ENCODE measurements at places on chromosomes 4 and X.

DNA sequence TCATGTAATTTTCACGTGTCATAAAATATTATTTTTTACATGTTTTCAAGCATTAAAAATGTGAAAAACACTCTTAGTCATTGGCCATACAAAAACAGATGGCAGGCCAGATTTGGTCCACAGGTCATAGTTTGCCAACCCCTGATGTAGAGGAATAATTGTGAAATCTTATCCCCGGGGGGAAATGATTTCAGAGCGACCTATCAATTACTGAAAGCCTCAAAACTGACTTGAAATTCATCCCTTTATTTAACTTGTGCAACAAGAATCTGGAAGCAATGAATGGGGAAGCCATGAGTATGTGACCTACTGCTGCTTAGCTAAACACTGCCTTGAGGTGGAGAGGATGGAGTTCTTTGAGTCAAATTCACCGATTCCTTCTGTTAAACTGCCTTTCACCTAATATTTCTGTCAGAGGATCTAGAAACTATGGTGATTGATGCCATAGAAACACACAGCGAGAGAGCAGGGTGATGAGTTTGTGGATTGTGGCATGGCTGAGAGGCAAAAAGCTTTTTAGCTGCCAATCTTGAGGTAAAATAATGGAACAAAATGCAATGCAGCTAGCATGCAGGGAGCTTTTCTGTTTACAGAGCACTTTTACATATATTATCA is 30.3 kb upstream of the BRS3 start:
- DNase-seq: no peak

DNA sequence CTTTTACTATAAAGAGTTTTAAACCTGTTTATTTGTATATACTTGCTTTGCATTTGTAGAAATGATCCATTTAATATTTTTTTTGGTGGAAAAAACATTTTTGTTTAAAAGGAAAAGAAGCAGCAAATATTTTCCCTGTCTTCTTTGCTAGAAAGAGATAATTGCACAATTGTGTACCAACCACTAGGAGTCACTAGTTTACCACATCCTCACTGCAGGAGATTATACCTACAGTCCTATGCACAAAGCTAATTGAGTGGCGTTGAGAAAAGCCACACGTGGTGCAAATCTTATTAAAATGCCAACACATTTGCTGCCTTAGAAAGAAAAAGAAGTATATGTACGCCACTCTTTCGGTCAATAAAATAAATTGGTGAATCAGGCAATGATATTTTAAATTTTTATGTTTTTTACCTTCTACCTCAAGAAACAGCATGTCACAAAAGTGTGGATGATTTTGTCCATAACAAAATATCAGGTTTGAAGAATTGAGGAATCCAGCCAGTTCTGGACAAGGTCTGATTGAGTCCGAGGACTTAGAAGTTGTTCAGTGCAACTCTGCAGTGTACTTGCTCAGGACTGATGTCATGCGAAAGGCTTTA is 102.9 kb downstream of the GRXCR1 start:
- peak; percentile 5 for DNase-seq

- DNase-seq: no peak
These were observed 41.4 kb downstream of the SRPX2 start for GRCh38 chrX:100685284-100685996.

GRCh38 chr4:78100060-78100459 is 42.9 kb downstream of the FRAS1 start:
- no peak for DNase-seq

DNA sequence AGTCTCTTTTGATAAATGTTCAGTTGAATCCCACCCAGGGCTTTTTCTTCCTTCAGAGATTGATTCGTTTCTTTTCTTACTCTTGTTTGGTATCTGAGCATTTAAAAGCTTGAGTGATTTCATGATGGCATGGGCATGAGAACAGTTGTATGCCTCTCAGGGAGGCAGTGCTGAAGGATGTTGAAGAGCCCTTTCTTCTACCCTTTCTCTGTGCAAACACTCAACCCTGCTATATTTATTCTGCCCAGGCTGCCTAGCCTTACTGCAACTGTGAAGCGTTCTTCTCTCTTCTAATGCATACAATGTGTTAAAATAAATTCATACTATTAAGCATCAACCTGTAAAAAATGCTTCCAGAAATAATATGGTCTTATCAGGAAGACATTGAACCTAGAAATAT is 367.6 kb upstream of the LCORL start:
- DNase-seq: no peak
